ENCODE measurements at places on chromosomes 6 and 20.

DNA sequence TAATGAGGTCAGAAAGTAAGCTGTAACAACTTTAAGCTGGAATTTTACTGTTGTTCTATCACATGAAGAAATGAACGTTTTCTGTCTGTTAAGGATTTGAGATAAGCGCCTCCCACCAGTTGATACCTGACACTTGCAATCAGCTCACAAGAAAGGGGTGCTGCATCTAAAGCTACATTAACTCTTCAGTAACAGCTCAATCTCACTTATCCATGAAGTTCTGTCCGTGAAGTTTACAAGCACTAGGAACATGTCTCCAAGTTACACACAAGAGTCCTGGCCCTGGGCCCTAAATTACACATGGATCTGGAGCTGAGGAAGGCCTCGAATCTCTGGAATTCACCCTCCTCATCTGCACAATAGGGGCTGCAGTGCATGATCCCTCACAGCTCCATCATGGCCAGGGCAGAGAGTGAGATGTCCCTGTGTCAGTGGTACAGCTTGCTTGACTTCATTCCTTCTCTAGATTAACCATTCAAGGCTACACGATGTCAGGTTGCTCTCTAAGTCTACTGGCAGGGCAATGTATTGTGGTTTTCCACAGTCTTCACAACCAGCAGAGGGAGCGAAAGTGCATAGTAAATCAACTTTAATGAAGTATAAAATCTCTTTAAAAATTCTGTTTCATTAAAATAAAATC, 182.4 kb upstream of the MCHR2 start:
- DNase-seq = peak; percentile 66

- no peak for DNase-seq
Measured at GRCh38 chr6:53495506-53496499, 49.1 kb downstream of the GCLC start.

DNA sequence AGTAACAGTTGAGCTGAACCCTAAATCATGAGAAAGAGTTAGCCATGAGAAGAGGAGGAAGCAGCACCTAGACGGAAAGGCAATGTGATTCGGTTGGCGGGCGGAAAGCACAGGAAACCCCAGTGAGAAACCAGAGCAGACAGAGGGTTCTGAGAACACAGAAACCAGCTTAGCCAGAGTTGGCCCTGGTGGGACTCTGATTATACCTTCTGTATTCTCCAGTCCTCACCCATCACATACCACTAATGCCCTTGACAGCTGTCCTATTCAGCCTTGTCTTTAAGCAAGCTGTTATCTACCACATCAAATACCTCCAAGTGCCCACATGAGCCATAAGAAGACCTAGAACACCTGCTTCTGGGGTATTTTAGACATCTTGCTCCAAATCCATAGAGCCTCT, 58.9 kb upstream of the LRRC1 start:
- no peak for DNase-seq

DNA sequence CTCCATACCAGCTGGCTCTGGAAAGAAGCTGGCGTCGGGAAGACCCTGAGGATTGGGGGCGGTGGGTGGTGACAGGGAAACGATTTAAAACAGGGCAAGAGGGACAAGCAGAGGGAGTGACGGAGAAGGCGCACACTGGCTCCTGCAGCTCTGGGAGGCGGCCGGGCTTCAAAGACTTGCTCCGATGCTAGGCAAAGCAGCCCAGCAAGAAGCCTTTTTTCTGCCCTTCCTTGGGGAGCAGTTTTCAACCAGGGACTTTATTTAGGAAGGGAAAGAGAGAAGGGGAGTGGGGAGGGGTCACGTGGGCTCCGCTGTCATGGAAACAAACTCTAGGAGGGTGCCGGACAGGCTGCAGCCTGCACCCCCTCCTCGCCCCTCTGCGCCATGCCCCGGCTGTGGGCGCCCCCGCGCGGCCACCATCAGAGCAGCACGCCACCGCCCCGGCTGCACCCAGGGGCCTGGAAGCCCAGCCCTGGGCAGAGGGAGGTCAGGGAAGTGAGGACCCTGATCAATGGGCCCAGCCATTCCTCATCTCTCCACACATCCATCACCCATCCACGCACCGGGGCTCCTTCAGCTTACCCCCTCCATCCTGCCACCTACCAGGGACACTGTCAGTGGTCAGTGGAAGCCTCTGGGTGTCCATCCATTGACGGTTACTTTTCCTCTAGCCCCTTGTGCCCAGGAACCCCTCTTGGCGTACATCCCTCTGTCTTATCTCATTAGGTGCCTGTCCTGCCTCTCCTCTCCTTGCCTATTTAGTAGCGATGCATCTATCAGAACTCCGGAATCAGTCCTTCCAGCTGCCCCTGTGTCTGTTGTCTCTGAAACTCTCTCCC, 66.6 kb upstream of the CCDC167 start:
- DNase-seq = peak; percentile 84

DNA sequence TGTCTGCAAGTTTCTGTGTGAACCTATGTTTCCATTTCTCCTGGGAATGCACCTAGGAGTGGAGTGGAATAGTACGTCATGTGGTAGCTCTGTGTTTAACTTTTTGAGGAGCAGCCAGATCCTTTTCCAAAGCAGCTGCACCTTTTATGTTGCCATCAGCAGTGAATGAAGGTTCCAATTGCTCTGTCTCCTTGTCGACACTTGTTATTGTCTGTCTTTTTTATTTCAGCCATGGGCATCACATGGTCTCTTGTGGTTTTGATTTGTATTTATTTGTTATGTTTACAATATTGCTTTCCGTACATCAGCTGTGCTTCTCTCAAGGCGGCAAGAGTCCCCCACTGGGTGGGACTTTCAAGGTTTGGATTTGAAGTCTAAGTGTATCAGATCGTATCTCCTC, 33.9 kb upstream of the STX16 start:
- DNase-seq = no peak

DNA sequence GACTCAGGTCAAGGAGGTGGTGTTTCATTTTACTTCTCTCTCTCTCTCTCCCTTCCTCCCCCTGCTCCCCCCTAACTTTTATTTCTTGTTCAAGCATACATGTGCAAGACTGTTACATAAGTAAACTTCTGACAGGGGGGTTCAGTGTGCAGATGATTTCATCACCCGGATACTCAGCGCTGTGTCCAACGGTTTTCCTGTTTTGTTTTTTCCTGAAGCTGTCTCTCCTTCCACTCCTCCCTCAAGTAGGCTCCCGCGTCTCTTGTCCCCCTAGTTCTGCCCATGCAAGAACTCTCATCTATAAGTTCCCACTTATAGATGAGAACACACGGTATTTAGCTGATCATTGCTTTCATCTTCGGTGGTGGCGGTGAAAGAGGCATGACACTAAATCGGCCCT, 751.9 kb upstream of the DEFB115 start:
- no peak for DNase-seq

GRCh38 chr6:111150577-111150976, 63.3 kb downstream of the SLC16A10 start:
- no peak for DNase-seq

- peak; percentile 87 for DNase-seq
Measured at GRCh38 chr6:156828280-156828703, 51.1 kb downstream of the ARID1B start.

GRCh38 chr6:112237595-112237994, 16.8 kb downstream of the LAMA4 start:
- no peak for DNase-seq

GRCh38 chr6:217048-217659, 75.1 kb upstream of the DUSP22 start:
- peak; percentile 70 for DNase-seq

DNA sequence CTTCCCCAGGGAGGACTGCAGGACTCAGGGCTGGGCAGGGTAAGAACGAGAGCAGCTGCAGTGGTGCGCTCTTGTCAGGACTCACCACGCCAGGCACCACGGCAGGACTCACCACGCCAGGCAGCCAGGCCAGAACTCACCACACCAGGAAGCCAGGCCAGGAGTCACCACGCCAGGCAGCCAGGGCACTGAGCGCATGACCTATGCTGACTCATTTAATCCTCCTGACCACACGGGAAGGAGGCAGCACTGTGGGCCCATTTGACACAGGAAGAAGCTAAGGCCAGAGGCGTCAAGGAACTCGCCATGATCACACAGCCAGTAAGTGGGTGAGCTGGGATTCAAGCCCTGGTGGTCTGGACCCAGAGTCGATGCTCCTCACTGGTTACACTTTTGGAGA, 189.3 kb downstream of the PREX1 start:
- DNase-seq = peak; percentile 70

DNA sequence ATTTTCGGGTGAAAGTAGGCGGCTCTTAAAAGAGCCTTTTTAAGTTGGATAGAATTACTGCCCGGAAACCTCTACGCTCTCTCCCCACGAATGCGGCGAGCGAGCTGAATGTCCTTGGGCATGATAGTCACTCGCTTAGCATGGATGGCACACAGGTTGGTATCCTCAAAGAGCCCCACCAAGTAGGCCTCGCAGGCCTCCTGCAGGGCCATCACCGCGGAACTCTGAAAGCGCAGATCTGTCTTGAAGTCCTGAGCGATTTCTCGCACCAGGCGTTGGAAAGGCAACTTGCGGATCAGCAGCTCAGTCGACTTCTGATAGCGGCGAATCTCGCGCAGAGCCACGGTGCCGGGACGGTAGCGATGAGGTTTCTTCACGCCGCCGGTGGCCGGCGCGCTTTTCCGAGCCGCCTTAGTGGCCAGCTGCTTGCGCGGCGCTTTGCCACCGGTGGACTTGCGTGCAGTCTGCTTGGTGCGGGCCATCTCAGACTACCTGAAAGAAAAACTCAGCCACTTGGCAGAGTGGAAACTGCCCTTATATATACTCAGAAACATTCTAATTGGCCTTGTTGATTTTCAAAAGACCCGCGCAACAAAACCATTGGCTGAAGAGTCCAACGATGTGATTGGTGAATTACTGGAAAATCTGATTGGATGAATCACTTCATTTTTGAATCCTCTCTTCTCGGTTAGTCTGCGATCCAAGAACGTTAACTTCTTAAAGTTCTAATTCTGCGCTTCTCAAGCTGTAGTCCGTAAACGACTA, 93.9 kb upstream of the BTN3A2 start:
- DNase-seq = peak; percentile 89

GRCh38 chr6:156347246-156347645, 429.9 kb upstream of the ARID1B start:
- DNase-seq = no peak

DNA sequence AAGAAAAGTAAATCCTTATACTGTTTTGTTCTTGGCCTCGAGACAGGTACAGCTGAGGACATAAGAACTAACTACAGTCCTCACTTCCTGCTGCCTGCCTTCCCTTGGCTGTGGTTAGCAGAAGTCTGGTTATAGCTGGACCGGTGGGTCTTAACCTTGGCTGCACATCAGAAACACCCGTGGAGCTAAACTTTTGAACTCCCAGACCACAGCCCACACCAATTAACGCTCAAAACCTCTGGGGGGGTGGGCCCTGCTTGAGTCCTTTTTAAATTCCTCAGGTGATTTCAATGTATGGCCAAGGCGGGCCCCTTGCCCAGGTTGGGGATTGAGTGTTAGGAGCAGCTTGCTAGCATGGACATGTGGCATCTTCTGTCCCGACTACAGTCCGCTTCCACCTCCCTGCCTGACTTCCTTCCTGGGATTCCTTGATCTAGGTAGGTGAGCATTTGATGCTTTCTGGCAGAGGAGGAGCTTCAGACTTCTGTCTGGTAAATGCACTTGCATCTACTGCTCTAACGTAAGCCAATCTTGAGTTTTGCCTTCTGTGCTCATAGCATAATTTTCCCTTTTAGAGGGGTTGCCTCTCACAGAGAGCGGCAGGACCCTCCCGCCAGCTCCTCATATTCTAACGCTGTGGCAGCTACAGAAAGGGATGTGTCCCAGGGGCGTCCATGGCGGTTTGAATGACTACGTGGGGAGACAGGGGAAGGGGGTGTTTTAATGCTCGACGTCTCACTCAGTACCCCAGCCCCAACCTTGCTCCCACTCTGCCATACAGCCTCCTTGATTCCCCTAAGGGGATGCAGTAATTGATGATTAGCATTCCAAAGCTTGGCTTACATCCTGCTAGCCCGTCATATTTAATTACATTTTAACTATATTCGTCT, 390.1 kb downstream of the ZFAND3 start:
- DNase-seq = no peak

GRCh38 chr6:100944644-100945043, 63.5 kb upstream of the ASCC3 start:
- no peak for DNase-seq

DNA sequence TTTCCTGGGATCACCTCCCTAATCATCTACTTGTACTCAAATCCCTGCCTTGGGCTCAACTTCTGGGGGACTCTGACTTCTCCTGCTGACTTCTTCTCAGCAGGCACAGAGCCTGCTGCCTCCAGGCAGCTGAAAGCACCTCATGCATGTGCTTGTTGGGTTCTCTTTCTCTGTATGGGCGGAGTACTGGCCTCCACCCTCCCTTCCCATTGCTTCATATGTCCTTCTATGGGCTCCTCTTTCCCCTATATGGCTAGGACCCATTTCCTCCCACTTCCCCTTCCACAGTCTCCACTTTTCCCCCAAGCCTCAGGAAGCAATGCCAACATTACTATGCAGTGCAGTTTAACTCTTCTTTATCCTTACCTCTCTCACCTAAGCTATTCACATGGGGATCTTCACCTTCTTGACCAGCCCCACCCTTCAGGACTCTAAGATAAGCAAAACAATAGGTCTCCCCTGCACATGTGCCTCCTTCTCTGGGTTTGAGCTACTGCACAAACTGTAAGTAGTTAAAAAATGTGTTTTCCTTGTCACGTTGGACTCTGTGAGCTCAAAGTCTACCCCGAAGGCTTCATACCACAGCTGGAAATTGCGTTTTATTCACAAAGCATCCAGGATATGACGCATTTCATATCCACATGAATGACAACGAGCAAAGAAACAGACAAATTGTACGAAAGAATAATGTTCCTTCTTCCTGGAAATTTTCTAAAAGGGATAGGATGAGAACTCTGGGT, 93.7 kb downstream of the CDS2 start:
- DNase-seq = no peak

DNA sequence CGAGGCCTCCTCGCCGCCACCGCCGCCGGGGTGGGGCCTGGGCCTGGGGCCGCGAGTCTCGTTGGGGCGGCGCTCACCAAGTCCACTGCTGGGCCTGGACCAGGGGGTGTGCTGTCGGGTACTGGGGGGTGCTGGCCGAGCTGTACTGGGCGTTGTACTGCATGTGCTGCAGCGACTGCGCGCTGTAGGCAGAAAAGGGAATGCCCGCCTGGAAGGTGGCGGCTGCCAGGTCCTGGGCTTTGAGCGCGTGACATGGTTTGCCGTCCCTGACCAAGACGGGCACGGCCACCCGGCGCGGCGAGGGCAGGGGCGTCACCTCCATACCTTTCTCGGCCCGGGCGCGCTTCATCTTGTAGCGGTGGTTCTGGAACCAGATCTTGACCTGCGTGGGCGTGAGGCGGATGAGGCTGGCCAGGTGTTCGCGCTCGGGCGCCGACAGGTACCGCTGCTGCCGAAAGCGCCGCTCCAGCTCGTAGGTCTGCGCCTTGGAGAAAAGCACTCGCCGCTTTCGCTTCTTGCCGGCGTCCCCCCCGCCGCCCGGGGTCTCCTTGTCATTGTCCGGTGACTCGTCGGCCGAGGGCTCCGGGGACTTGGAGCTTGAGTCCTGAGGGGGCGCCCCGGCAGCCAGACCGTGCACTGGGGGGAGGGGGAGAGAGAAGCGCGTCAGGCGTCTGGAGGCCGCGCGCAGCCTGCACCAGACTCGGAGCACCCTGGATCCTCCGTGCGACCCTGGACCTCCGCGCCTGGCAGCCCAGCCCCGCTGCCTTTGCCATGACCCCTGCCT, 1.8 kb downstream of the NKX2-2 start:
- DNase-seq = peak; percentile 63

Data from islet precursor cell (in vitro differentiated cells).